Kidney (tissue), 22 donors: ENCODE measurements at places on chromosomes 12 and 14. TPM values are rescaled to one million over a fixed set of nuclear protein-coding genes. Genes with fewer than 3 reads are reported as not detected.

DNA sequence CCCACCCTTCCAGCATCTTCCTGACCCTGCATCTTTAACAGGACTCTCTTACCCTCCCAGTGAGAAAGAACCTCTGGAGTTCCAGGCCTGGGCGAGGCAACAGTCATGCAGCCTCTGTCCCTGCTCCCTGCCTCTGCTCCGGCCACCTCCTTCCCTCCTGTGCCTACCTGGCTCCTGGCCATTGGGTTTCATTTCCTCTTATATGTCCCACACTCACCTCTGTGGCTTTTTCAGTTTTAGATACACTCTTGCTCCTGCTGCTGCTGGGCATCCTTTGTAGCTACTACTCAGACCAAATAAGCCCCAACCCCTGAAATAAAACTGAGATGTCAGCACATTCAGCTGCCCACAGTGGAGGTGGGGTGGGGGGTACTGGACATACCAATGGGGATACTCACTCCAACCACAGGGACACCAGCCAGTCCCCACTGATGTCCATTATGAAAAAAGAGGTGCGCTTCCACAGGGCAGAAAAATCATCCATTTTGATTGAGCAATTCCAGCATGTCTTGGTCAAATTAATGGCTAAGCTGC is 99.1 kb upstream of the NRXN3 start:
- DNase-seq = no peak

DNA sequence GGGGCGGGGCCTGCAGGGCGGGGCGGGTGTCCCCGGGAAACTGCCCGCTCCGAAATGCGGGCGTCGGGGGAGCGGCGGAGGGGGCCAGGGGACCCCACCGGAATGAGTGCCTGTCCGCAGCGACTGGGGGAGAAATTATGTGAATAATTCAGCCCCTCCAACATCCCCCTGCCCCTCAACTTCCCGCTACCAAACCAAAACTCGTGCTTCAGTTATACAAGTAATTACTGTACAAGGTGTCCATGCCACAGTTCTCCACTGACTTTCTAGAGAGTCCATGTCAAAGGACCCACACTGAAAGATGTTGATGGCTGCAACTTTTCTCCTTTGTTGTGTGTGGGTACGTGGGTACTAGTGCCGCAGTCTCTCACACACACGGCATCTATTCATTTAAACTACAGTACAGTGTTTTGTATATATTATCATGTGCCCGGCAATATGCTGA is 414 bp upstream of the CDK17 start:
- DNase-seq = no peak

- no peak for DNase-seq
These were observed 153.1 kb upstream of the OTX2 start for GRCh38 chr14:56963381-56963780.

DNA sequence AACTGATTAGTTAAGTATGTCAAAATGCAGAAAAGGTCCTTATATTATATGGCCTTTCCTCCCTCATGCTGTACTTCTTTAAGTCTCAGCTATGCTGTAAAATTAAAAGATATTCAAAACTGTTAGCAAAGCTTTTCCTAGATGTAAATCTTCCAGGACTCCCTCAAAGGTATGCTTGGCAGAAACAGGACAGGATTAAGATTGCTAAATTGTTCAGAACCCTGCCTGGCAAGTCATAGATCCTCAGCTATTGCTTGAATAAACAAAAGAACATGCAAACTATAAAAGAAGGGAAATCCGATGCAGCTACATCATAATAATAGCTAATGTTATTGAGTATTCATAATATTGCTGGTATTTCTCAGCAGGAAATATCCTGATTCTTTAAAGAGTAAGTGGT is 322.6 kb downstream of the CCDC91 start:
- DNase-seq = no peak

IFI27L2 gene
- 223 TPM for polyA plus RNA-seq

DNA sequence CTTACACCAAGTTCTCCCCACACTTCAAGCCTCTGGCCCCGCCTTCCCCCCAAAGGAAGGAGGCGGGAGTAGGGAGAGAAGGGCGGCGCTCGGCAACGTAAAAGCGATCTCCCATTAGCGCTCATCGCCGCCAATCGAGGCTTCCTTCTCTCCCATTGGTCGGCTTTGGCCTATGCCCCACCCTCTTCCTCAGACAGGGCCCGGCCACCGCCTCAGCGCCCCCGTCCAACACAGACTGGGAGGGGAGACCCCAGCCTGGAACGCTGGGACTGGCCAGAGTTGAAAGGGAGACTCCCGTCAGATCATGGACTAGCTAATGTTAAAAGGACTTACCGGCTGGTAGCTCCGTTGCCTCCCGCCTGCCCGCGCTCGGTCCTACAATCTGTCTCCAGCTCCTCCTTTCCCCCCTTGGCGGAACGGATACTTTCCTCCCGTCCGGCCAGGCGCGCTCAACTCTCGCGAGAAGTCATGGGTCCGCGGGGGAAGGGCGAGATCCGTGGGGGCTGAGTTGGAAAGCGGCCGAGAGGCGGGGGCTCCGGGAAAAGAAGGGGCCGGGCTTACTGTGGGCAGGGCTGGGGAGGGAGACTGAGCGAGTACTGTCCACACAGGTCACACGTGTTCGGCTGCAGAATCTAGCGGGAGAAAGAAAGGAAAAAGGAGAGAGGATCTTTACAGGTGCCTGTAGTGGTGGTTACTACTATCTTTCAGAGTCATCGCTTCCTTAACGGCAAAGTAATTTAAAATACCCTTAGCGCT is at the start of gene ATF7:
Gene ATF7 (minus strand): TSS at position 437 of the 756 bp plus-strand sequence. CDS start 25,382 bp downstream, outside the sequence.
- DNase-seq = peak; percentile 99

GRCh38 chr14:29576927-29577326 is 350.7 kb downstream of the PRKD1 start:
- no peak for DNase-seq

DNA sequence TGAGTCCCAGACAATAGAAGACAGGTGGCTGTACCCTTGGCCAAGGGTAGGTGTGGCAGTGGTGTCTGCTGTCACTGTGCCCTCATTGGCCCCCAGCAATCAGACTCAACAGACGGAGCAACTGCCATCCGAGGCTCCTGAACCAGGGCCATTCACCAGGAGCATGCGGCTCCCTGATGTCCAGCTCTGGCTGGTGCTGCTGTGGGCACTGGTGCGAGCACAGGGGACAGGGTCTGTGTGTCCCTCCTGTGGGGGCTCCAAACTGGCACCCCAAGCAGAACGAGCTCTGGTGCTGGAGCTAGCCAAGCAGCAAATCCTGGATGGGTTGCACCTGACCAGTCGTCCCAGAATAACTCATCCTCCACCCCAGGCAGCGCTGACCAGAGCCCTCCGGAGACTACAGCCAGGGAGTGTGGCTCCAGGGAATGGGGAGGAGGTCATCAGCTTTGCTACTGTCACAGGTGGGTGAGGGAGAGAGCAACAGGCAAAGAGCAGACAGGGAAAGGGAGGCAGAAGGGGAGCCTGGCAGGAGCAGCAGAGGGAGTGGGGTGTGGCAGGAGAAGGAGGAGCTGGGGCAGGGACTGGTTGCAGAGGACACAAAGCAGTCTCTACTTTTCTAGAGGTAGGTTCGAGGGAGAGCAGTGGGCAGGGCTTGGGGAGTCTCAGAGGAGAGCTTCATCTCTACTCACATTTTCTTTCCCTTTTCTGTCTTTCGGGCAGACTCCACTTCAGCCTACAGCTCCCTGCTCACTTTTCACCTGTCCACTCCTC is 452 bp downstream of the INHBE start:
- no peak for DNase-seq

DNA sequence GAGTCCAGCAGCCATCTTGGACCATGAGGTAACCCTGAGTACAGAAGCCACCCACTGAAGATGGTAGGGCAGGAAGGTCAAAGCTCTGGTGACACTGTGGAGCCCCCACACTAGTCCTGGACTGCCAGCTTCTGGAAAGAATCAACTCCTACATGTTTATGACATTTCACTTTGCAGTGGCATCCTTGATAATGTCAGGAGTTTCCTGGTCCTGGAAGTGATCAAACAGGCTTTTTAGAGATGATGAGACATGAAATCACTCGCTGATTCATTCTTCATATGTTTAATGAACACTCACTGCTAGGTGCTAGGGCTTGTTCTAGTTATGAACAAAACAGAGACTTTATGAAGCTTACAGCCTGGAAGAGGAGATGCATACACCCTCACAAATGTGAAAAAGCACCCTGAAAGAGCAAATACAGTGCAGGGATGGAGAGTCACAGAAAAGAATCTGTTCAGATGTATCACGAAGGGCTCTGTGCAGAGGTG is 15.8 kb upstream of the HNF1A start:
- DNase-seq = no peak

- DNase-seq = no peak
These were observed 272.6 kb downstream of the FOXG1 start for GRCh38 chr14:29039171-29039570.

PLBD1 gene
- 28.4 TPM for polyA plus RNA-seq

GRCh38 chr14:90344331-90345238 is 12.8 kb upstream of the NRDE2 start:
- DNase-seq = no peak

GRCh38 chr12:62653740-62654139 is 187.1 kb downstream of the MON2 start:
- no peak for DNase-seq

GRCh38 chr12:122825773-122826724 is 9.2 kb upstream of the HIP1R start:
- DNase-seq = no peak

- no peak for DNase-seq
These were observed 14.6 kb downstream of the C14orf132 start for GRCh38 chr14:96053600-96054381.
